T-helper 17 cell (primary cell): ENCODE measurements at places on chromosomes 6 and 20. TPM values are rescaled to one million over a fixed set of nuclear protein-coding genes. Genes with fewer than 3 reads are reported as not detected.

- no peak overlapping the region for H3K4me3 ChIP-seq
- no peak overlapping the region for H3K27ac ChIP-seq
- no peaks in the 10 kb centered on the region for H3K27me3 ChIP-seq
- DNase-seq = no peak
Measured at GRCh38 chr6:150713487-150713886, 113.8 kb downstream of the PLEKHG1 start.

GRCh38 chr6:75489025-75489424 lies 4.6 kb downstream of the FILIP1 start:
- peaks cover 50% of the 10 kb centered on the region for H3K27me3 ChIP-seq
- H3K4me1 ChIP-seq = no peaks in the 10 kb centered on the region
- no peak for DNase-seq
- H3K4me3 ChIP-seq = no peak overlapping the region

DNA sequence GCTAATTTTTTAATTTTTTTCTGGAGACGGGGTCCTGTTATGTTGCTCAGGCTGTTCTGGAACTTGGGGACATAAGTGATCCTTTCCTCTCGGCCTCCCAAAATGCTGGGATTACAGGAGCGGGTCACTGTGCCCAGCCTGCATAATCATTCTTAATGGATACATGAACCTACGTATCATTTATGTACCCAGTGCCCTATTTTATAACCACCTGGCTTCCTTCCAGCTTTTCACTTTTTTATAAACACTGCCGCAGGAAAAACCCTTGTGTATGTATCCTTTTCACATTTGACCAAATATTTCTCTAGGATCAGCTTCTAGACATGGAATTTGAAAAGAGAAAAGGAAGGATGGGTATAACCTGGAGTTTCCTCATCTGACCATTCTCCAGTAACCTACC lies 85.6 kb upstream of the RIN2 start:
- peaks cover 22% of the 10 kb centered on the region for H3K27me3 ChIP-seq
- H3K27ac ChIP-seq = no peak overlapping the region
- no peak for DNase-seq
- H3K4me1 ChIP-seq = peaks cover 7% of the 10 kb centered on the region
- H3K4me3 ChIP-seq = no peak overlapping the region

GRCh38 chr6:23535101-23535500 lies 590.9 kb upstream of the NRSN1 start:
- H3K27ac ChIP-seq = no peak overlapping the region
- H3K4me3 ChIP-seq = no peak overlapping the region
- no peaks in the 10 kb centered on the region for H3K27me3 ChIP-seq
- H3K36me3 ChIP-seq = no peaks in the 10 kb centered on the region

DNA sequence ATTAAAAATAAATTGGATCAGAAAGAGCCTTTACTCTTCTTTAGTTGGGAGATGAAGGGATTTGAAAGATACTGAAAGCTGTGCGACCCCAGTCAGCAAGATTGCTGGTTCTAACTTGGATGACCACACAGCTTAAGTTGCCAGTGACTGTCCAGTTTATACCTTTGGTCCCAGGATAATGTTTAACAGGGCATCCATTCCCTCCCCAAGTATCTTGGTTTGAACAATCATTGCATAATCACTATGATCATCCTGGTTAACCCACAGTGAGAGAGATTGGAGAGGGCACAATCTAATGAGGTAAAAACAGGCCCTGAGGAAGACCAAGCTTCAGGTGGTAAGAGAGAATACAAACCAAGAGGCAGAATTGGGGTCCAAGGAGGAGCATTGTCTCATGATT lies 798.3 kb downstream of the MAFB start:
- H3K4me1 ChIP-seq = no peaks in the 10 kb centered on the region
- peaks cover 6% of the 10 kb centered on the region for H3K27me3 ChIP-seq
- no peak overlapping the region for H3K4me3 ChIP-seq
- no peak for DNase-seq

DNA sequence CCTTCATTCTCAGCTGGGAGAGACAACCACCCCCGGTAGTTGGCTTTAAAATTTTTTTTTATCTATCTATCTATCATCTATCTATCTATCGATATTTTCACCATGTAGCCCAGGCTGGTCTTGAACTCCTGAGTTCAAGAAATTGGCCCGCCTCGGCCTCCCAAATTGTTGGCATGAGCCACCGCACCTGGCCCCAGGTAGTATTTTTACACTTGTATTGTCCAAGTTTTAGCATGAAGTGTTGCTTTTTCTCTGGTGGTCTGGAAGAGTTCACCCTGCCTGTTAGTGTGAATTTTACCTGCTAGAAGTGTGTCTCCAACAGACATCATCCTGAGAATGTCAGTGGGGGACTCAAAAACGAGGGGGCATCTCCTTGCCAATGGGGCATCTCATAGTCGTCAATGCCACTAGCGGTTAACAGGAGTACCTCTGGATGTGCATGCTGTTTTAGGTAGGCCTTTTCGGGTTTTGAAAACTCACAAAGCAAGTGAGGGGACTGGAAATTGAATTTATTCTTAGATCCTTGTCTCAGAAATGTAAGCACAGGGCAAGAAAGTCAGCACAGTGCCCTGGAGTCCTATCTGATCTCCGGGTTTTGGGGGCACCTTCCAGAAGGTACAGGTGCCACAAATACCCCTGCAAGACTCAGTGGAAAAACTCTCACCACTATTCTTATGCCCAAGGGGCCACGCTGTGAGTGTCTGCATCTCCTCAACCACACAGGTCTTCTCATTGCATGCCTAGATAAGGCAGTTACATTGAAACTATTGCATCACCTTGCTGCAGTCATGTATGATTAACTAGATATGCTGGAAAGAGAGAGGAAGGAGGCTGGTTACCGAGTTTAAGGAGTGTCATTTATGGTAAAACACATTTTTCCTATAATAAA lies 37.1 kb downstream of the TNFAIP3 start:
- H3K36me3 ChIP-seq = no peaks in the 10 kb centered on the region
- no peak for DNase-seq
- H3K4me3 ChIP-seq = peak overlapping the region; percentile 56
- peaks cover 8% of the 10 kb centered on the region for H3K27me3 ChIP-seq

- peak overlapping the region; percentile 15 for H3K4me3 ChIP-seq
- H3K36me3 ChIP-seq = peaks cover 5% of the 10 kb centered on the region
- H3K27me3 ChIP-seq = no peaks in the 10 kb centered on the region
- no peak overlapping the region for H3K27ac ChIP-seq
Measured at GRCh38 chr6:15505463-15505918, 157.3 kb downstream of the DTNBP1 start.

DNA sequence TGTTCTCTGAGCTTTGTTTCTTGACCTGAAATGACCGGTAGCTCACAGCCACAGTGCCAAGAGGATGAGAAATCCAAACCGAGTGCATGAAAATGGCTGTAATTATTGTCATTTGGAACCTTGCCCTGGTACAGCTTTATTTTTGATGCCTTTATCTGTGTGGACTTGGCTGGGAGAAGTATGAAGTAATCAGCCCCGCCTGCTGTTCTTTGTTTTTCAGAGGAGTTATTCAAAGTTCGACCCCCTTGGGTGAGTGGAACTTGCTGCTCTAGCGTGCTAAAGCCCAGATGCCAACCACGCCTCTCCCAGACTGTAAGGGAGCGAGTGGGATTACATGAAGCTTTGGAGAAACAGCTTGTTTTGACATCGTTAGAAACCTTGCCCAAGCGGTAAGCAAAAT lies 48.3 kb downstream of the ECT2L start:
- no peaks in the 10 kb centered on the region for H3K27me3 ChIP-seq
- peaks cover 2% of the 10 kb centered on the region for H3K36me3 ChIP-seq
- DNase-seq = no peak
- no peaks in the 10 kb centered on the region for H3K4me1 ChIP-seq

DNA sequence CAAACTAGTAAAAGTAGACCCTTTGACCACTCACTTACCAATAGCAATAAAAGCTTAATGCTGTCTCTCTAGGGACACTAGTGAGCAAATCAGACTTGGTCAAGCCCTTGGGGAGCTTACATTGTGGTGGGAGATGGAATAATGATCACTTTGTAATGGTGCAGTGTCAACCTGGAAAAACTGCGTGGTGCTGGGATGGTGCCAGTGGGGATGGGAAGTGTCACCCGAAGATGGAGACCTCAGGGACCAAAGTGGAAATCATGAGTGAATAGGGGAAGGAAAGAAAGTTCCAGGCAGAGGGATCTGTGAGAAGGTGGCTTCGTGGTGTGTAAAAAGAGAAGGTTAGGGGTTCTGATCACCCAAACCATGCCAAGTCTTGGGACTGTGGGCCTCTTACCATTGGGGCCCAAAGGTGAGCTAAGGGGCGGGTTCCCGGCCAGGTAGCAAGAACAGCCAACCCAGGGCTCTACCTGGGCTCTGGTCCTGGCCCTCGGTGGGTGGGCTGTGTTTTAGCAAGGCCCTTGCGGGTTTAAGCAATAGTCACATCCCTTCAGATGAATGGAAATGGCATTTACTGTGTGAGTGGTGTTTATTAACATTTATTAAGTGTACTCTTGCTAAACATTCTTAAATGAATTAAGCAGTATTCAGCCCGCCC lies 15.5 kb downstream of the DYNLRB1 start:
- peaks cover 5% of the 10 kb centered on the region for H3K36me3 ChIP-seq
- no peak for DNase-seq
- no peak overlapping the region for H3K4me3 ChIP-seq
- peak overlapping the region; percentile 75 for H3K27ac ChIP-seq
- no peaks in the 10 kb centered on the region for H3K27me3 ChIP-seq
- H3K4me1 ChIP-seq = peaks cover 12% of the 10 kb centered on the region

DNA sequence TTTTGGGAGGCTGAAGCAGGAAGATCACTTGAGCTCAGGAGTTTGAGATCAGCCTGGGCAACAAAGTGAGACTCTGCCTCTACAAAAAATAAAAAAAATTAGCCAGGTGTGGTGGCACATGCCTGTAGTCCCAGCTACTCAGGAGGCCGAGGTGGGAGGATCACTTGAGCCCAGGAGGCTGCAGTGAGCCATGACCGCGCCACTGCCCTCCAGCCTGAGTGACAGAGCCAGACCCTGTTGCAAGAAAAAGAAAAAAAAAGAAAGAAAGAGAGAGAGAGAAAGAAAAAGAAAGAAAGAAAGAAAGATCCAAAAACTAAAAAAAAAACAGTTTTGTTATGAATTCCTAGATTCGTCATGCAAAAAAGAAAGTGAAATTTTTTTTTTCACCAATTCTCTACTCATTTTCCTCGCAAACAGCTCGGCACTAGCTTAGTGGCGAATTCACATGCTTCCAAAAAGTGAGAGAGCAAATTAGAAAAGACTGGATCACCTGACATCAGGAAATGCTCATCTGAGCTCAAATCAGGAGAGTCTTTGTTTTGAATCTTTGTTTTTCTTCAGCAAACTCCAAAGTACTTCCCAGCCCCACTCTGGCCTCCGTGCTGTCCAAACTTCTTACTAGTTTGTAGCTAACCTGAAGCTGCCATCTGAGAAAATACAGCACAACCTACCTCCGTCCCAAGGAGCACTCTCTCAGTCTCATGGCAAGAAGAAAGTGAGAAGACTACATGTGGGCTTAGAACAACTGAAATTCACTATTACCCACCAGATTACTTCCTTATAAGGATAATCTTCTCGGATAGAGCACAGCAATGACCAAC lies 27.0 kb downstream of the IPCEF1 start:
- no peaks in the 10 kb centered on the region for H3K27me3 ChIP-seq
- H3K36me3 ChIP-seq = no peaks in the 10 kb centered on the region
- no peak for DNase-seq
- peak overlapping the region; percentile 49 for H3K27ac ChIP-seq

DNA sequence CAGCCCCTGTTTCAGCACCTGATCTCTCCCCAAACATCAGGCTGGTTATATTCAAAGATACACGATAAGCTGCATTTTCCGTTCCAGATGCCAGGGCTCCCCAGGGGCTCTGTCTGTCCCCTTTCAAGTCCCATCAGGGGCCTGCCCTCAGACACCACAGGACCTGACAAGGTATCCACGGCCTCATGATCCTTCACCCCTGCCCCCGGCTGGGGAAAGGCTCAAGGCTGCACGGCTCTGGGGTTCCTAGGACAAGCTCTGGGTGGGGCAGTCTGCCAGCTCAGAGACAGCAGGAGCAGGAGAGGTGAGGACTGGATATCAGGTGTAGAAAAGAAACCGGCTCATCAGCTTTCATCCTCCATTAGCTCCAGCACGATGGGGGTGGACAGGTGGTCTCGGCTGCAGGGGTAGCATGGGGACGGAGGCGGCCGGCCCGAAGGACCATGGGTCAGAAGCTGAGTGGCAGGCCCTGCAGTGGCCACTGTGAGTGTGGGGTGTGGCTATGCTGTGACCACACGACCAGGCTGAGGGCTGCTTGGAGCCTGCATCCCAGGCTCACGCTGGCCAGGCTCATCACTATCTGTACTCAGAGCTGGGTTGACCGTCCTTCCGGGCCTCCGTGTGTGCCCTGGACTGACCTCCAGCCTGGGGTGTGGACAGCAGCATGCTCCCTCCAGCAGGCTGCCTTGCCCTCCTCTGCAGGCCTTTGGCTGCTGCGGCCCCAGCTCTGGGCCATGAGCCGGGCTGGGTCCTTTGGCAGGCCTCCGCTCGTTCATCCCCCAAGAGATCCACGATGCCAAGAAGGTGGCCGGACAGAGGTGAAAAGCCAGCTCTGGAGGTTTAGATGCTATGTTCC lies 386.2 kb downstream of the THBS2 start:
- no peak overlapping the region for H3K27ac ChIP-seq
- H3K27me3 ChIP-seq = peaks cover 17% of the 10 kb centered on the region
- DNase-seq = no peak
- H3K4me3 ChIP-seq = no peak overlapping the region
- no peaks in the 10 kb centered on the region for H3K36me3 ChIP-seq

The MEP1A gene
- not detected for total RNA-seq

The E2F1 gene
- 2.6 TPM for total RNA-seq

The CTCFL gene
- total RNA-seq = not detected

The MAS1 gene
- not detected for total RNA-seq

The HEY2 gene
- total RNA-seq = not detected

The MED23 gene
- 48.5 TPM for total RNA-seq

The SLC17A3 gene
- 1.3 TPM for total RNA-seq

The SLC22A16 gene
- not detected for total RNA-seq
